Skin of body (tissue), 3 donors: ENCODE measurements at places on chromosomes 4 and X. TPM values are rescaled to one million over a fixed set of nuclear protein-coding genes. Genes with fewer than 3 reads are reported as not detected.

GRCh38 chr4:78987683-78988082 lies 48.4 kb upstream of the PAQR3 start:
- no peak for DNase-seq

The PLAC8 gene
- 10.5 TPM for total RNA-seq

- DNase-seq, result no peak
These were observed 53.5 kb downstream of the SMAD1 start for GRCh38 chr4:145535202-145535601.

The INTS6L gene
- 14.2 TPM for total RNA-seq

The NIPAL1 gene
- 9.5 TPM for total RNA-seq

The APBB2 gene
- total RNA-seq, result 82.9 TPM

GRCh38 chrX:24204958-24205357 lies 55.4 kb downstream of the ZFX start:
- no peak for DNase-seq

The TEX13D gene
- not detected for total RNA-seq

The CYBB gene
- total RNA-seq, result 38.0 TPM

The TBCK gene
- 56.3 TPM for total RNA-seq

- DNase-seq, result no peak
These were observed 1306.1 kb upstream of the TENM3 start for GRCh38 chr4:180937083-180937482.

The RTL9 gene
- total RNA-seq, result 0.39 TPM

The GPR78 gene
- 1.2 TPM for total RNA-seq

- peak; percentile 40 for DNase-seq
These were observed 31.5 kb downstream of the PRPS1 start for GRCh38 chrX:107659768-107660167.

DNA sequence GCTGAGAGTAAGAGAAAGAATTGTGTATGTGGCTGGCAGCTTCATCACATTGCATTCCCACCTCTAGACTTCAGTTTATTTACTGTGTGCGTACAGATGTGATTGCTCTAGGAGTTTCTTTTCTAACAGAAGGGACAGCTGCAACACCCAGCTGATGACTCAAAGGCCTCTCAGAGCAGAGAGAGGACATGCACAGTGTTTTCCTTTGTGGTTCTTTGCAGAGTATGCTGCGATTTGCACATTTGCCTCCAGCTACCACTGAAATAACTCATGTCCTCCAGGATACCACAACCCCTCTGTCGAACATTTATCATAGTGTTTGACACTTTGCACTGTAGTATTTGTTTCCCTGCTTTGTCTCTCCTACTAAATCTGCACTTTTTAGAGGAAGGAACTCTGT lies 294.1 kb downstream of the STIM2 start:
- peak; percentile 19 for DNase-seq

GRCh38 chr4:68183417-68183816 lies 53.7 kb upstream of the TMPRSS11F start:
- DNase-seq, result no peak

- no peak for DNase-seq
These were observed 35.4 kb upstream of the PSAPL1 start for GRCh38 chr4:7470111-7470510.

The NEXMIF gene
- 1.7 TPM for total RNA-seq

GRCh38 chrX:103464072-103464773 lies 55.1 kb downstream of the RAB40A start:
- DNase-seq, result no peak
